Activated T-helper 17 cell treated with anti-CD3 and anti-CD28 coated beads, Interleukin-2, amount 50 U/mL, for 72 hours (primary cell): ENCODE measurements at places on chromosomes 16 and 17.
A peak's percentile ranks its signal among the peaks of the same experiment; 100 is the strongest.

GRCh38 chr17:77615703-77616253 is 342.7 kb upstream of the TNRC6C start:
- no peak for ATAC-seq

DNA sequence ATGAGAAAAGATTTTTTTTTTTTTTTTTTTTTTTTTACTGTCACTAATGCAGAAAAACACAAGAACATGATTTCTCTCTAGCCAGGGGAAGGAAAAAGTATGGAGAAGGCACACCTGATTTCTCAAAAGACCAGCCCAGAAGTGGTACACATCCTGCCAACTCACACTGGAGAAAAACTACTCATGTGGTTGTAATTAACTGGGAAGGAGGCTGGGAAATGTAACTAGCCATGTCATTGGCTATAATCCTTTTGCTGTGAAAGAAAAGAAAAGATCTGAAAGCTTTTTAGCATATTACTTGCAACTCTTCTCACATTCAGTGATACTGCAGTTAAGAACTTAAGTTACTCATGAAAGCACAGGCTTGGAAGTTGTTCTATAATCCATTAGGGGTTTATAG is 195.9 kb upstream of the PMFBP1 start:
- no peak for ATAC-seq

DNA sequence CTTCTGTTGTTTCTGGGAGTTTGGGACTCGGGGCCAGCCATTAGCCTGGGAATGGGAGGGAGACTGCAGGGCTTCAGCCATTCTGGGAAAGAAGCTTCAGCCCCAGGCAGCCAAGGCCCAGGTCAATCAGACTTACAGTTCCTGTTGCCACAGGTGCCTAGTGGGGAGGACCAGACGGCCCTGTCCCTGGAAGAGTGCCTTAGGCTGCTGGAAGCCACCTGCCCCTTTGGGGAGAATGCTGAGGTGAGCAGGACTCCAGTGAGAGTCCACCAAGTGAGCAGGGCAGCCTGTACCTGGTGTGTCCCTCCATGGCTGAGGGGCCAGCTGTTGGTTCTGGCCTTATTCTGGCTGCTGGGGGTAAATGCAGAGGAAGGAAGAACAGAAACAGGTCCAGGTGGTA is 8.7 kb downstream of the NFE2L1 start:
- no peak for ATAC-seq

- no peak for ATAC-seq
Observed at GRCh38 chr17:19016297-19016696, 11.7 kb upstream of the FAM83G start.

DNA sequence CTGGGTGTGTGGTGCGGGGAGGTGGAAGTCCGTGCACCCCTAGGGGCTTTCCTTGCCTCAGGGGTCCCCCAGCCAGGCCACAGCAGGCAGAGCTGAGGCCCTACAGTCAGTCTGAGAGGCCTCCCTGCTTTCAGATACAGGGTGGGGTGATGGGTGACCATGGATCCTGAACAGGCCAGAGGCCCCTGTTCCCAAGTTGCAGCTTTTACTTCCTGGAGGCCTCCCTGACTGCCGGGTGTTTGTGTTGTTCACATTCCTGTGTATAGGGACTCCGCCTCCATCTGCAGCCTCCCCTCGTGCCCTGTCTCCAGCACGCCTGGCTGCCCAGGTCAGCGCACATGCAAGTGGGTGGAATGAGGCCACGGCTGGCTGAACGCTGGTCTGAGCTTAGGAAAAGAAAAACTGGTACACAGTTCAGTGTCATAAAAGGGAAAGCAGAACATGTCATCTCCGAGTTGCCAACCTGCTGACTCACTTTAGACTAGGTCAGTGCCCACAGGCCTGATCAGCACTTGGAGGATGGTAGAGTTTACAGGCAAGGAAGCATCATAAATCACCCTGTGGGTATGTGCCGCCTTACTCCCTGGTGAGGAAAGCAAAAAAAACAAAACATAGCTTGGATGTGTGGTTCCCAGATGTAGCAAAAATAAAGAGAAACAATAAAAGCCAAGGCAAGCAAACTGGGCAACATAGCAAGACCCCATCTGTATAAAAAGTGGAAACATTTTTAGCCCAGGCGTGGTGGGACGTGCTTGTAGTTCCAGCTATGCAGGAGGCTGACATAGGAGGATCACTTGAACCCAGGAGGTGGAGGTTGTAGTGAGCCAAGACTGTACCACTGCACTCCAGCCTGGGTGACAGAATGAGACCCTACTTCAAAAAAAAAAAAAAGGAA is 6.2 kb upstream of the SLC7A6 start:
- ATAC-seq: peak; percentile 48

- no peak for ATAC-seq
Observed at GRCh38 chr17:80183581-80184422, 14.0 kb downstream of the CARD14 start.

GRCh38 chr17:57976594-57976993 is 11.5 kb downstream of the VEZF1 start:
- ATAC-seq: no peak

- no peak for ATAC-seq
Observed at GRCh38 chr17:45861165-45861564, 16.5 kb downstream of the SPPL2C start.

DNA sequence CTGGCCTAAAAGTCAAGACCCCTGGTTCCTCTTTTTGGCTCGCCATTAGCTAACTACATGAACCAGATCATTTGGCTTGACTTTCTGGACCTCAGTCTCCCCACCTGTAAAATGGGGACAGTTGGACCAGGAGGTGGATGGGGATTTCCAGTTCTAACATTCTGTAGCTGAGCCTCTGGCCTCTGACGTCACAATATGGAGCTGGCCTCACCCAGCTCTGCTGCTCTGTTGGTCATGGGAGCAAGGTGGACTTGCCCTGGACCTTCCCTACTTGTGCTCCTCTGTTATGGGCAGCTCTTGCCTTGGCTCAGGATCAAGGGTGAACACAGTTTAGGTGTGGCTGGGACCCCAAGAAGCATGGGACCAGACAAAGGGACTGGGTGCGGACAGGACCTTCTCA is 16.5 kb upstream of the KCNH6 start:
- ATAC-seq: no peak

GRCh38 chr17:17998934-17999333 is 26.3 kb downstream of the DRC3 start:
- ATAC-seq: no peak

DNA sequence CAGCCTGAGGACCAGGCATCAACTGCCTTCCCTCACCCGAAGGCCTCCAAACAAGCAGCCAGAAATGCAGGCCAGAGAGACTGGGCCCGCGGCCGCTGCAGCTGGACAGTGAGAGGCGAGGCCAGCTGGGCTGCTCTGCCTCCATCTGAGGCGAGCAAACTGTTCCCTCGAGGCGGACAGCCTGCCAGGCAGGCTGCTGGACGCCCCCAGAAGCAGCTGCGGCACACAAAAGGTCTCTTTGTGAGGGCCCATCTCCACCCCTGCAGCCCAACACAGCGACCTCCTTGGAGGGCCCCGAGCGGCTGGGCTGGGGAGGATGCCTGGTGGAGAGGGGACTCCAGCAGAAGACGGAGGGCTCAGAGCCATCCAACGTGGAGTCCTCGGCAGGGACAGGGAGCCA is 4.7 kb downstream of the CORO7 start:
- ATAC-seq: no peak

- ATAC-seq: no peak
Observed at GRCh38 chr16:6146356-6146755, 1048.8 kb upstream of the EEF2KMT start.

DNA sequence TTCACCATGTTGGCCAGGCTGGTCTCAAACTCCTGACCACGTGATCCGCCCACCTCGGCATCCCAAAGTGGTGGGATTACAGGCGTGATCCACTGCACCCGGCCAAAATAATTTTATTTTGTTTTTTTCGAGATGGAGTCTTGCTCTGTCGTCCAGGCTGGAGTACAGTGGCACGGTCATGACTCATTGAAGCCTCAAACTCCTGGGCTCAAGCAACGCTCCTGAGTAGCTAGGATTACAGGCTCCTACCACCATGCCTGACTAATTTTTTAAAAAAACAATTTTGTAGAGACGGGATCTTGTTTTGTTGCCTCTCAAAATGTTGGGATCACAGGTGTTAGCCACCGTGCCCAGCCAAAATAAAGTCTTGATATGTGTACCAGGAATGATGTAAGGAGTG is 2.4 kb upstream of the TTLL6 start:
- ATAC-seq: no peak

DNA sequence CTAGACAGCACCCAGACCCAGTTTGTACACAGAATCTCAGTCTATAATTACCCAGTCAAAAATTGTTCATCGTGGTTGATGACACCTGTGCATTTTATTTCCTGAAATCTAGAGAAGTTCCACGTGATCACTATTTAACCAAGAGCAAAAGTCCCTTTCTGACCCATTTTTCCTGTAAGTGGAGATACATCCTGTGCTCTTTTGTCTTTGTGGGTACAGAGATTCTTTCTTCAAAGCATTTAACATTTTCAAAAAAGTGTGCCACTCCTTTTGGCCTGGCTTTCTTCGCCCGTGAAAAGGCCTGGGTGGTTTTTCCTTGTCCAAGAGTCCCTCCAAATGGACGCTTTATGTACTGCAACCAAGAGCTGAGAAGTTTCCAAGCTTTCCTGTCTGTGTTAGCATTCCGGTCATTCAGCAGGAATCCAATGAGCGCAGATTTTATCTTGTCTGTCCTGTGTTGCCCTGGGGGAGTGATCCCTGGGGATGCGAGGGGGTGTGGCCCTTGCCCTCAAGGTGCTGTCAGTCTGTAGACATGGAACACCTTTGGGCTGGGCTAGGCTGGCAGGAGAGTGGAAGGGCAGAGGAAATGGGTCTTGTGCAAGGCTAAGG is 161.1 kb upstream of the CACNG5 start:
- ATAC-seq: peak; percentile 80

DNA sequence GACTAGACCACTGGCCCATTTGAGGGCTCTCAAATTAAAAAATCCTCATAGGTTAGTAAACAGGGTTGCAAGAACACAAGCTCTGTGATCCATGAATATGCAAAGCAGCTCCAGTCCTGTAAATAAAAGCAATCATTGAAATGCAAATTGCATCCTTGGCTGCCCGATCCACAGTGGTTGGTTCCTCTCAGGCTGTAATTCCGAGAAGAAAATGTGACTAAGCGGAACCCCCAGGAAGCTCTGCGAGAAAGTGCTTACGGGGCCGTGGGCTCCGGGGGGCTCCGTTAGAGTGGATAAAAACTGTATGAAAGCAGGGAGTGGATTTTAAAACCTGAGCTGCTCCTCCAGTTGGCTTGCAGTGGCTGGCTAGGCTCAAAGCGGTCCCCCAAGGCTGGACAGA is 2.5 kb downstream of the GPRC5B start:
- ATAC-seq: no peak

DNA sequence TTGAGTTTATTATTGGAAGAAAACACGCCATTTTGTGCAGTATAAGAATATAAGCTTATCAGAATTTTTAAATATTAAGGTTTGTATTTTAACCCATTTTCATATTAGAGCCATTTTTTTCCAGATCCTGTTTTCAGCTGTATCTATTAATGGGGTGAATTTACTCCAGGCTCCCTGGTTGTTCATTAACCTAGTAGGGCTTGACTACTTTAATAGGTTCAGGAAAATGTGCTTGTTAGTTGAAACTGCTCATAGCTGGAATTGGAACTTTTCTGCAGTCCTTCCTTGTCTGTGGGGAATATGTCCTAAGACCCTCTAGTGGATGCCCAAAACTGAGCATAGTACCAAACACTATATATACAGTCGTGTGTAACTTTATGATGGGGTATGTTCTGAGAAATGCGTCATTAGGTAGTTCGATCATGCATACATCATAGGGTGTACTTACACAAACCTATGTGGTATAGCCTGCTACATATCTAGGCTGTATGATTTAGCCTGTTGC is 28.0 kb downstream of the NFAT5 start:
- ATAC-seq: no peak

GRCh38 chr16:78455861-78456260 is 356.4 kb downstream of the WWOX start:
- ATAC-seq: no peak

GRCh38 chr17:50273654-50274040 is 619 bp upstream of the TMEM92 start:
- no peak for ATAC-seq

GRCh38 chr17:42559075-42559474 is 2.9 kb upstream of the COASY start:
- ATAC-seq: no peak

GRCh38 chr17:48441862-48442261 is 11.8 kb upstream of the SKAP1 start:
- ATAC-seq: no peak

- no peak for ATAC-seq
Observed at GRCh38 chr17:17910060-17910459, 62.1 kb downstream of the TOM1L2 start.

- ATAC-seq: peak; percentile 91
Observed at GRCh38 chr16:82260212-82260795, 90.3 kb upstream of the MPHOSPH6 start.

GRCh38 chr16:27633721-27634120 is 83.8 kb downstream of the KATNIP start:
- ATAC-seq: no peak

- peak; percentile 67 for ATAC-seq
Observed at GRCh38 chr17:19513897-19514488, 19.7 kb upstream of the SLC47A1 start.

DNA sequence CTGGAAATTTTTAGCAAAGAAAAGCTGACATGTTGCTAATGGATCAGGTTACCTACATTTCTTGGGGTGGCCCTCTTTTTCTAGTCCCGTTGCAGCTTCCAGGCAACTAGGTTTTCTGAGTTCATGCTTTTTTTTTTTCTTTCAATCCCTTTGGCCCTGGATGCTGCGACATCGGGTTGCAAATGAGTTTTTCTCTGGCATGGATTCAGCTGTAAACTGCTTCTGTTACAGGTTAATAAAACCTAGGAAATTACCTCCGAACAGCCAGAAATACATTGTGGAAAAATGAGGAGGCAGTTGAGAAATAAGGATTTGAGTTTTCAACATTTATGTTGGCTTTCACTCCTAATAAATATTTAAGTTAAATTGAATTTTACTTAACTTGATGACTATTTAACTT is 149.8 kb upstream of the MAF start:
- no peak for ATAC-seq

- ATAC-seq: no peak
Observed at GRCh38 chr16:37511-37910, 15.9 kb downstream of the POLR3K start.

DNA sequence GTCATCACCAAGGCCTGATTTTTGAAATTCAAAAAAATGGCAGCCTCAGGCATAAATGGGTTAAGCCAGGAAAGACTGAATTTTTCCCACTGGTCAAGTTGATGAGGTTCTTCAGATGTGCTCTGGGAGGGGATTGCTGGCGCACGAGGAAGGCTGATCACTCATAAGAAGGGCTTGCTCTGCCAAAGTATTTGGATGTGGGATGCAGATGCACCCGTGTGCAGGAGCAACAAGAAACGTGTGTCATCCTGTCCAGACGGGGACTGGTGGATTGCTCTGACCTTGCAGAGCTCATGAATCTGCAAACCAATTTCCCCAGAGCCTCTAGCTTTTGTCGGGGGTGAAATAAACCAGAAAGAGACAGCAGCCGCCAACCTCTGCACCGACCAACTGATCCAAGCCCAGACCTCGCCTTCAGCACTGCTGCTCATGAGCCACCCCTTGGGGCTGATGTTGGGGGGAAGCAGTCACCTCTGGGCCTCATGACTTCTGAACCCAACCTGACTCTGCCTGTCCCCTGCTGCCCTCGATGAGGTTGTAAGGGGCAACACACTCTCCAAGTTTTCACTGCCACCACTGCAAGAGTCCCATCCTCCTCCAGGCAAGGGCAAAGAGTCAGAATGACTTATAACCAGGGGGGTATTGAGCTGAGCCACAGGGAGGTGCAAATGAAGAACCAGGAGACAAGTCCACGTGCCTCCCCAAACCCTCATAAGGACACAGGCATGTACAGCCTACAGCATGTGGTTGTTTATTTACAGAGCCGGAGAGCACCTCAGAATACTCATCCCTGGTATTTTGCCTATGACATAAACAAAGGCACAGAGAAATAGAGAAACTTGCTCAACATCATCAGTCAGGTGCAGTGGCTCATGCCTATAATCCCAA is 452.0 kb downstream of the SOX9 start:
- no peak for ATAC-seq
